CD4-positive, alpha-beta memory T cell (primary cell): ENCODE measurements at places on chromosomes 1 and 21. TPM values are rescaled to one million over a fixed set of nuclear protein-coding genes. Genes with fewer than 3 reads are reported as not detected.

DNA sequence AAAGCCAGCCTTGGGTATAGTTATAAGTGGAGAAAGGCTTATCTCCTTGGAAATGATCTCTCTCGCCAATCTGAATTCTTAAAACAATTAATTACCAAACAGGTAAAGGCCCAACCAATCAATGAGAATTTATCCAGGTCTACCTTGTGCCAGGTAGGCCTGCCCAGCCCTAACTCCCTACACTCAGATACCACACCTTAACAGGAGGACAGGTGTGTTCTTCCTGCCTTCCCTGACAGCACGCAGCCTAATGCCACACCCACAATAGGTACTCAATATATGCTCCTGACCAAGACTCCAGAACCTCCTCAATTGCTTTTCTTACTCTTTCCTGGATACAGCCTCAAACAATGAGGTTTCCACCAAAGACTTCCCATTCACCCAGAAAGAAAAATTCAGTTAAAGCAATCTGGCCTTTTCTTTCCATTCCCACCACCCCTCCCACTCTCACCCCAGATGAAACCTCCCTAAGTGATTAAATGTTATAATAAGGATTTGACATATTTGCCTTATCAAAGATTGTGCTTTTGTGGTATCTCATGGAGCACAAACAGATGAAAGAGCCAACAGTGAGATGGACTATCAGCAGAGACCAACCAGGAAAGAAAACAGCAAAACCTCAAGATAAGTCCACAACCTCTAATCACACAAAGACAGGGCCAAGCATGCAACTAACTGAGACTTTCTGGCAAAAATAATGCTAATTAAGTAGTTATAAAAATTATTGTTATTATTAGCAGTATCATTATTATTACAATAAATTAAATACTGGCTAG, 25.6 kb downstream of the TRABD2B start:
- DNase-seq: no peak

GRCh38 chr1:217053676-217054075, 330.4 kb upstream of the ESRRG start:
- no peak for DNase-seq

- DNase-seq: no peak
Observed at GRCh38 chr1:47235806-47236205, 3.8 kb upstream of the TAL1 start.

GRCh38 chr1:16019644-16020277, 1.9 kb upstream of the HSPB7 start:
- DNase-seq: no peak

DNA sequence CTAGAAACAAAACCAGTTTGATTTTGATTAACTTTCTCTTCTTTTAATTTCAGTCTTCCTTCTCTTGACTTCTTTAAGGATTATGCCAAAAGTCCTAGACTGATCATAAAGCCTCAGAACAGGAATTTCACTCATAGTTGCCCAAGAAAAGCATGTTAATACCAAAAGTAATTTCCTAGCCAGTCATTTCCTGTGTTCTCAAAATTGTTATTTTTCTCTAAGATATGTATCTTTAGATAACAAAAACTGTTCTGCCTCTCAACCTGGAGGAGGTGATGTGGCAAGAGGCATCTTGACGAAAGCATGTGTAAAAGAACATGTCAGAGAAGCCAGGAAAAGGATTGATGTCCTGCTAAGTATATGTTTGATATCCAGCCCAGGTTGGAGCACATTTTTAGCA, 78.0 kb upstream of the IPO9 start:
- DNase-seq: no peak

DNA sequence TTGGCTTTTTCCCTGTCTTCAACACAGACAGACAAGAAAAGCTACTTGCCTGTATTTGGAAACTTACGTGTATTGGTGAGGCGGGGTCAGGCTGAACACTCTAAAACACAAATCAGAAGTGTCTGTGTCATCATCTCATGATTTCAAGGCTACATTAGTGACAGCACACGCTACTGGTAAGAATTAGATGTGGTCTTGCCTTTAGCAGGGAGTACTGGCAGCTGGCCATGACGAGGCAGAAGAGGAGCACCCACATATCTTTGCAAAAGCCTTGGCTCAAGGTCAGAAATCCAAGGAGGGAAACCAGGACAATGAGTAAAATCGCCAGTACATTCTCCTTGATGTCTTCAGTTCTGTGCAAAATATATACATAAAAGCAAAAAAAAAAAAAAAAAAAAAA, 77.7 kb downstream of the PCNX2 start:
- no peak for DNase-seq

GRCh38 chr1:160161965-160162705, 10.7 kb downstream of the ATP1A4 start:
- DNase-seq: no peak

- DNase-seq: no peak
Observed at GRCh38 chr21:29104239-29104708, 26.2 kb upstream of the MAP3K7CL start.

Gene SORT1
- total RNA-seq: 0.93 TPM

Gene LCE2C
- not detected for total RNA-seq

- peak; percentile 65 for DNase-seq
Observed at GRCh38 chr21:42737951-42738590, 84.7 kb downstream of the PDE9A start.

DNA sequence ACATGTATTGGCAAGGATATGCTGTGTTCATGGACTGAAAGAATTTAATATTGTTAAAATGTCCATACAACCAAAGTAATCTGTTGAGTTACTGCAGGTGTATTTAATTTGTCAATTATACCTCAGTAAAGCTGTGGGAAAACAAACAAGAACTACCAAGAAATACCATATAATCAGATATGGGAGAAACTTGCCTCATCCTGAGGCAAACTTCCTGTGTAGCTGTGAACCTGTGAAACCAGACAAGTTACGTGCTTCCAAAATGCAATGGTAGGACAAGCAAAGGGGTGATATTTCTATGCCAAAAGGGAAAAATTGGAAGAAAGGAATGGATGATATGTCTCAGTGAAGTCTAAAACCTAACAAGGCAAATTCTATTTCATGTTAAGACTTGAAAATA, 174.6 kb downstream of the SPATA17 start:
- no peak for DNase-seq

- no peak for DNase-seq
Observed at GRCh38 chr1:162074276-162075005, 5.0 kb downstream of the NOS1AP start.

DNA sequence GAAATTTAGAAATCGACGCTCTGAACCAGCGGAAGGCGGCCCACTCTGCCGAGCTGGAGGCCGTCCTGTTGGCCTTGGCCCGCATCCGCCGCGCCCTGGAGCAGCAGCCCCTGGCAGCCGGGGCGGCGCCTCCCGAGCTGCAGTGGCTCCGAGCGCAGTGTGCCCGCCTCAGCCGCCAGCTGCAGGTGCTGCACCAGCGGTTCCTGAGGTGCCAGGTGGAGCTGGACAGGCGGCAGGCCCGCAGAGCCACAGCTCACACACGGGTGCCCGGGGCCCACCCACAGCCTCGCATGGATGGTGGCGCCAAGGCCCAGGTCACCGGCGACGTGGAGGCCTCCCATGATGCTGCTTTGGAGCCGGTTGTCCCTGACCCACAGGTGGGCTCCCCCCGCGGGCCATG, 47.0 kb upstream of the DIP2A start:
- DNase-seq: no peak

Gene C1QC
- total RNA-seq: 3.3 TPM

DNA sequence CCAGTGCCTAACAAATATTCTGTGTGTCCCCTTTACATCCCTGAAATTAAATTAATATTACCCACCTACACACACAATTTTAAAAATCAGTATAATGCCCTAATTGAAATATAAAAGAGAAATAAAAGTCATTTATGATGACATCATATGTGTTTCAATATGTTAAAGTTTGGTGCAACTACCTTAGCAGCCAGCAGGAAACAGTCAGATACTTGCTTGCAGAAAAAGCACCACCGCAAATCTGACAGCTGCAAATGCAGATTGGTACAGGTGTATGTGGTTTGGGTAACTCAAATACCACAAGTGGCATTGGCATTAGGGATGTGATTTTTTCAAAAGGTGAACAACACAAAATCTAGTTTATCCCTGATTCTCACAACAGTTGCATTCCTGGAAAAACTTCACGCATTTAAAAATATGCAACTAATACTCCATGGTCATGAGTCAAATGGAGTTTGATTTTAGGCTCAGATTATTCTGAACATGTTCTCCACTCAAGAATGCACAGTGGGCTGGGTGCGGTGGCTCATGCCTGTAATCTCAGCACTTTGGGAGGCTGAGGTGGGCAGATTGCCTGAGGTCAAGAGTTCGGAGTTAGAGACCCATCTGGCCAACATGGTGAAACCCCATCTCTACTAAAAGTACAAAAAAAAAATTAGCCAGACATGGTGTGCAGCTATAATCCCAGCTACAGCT, 106.3 kb downstream of the EDEM3 start:
- DNase-seq: no peak

DNA sequence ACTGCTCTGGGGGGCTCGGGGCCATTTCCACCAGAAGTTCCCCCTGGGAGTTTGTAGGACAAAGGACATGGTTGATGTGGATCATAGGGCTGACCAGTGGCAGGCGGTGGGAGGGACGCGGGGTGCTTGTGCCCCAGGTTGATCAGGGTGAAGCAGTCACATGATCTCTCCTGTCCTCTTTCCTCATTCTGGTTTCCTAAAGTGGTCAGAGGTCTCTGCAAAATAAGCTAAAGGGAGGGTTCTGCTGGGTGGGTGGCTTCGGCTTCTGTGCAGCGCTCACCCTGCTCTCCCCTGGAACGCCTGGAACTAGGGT, 9.2 kb downstream of the PDXK start:
- DNase-seq: no peak

DNA sequence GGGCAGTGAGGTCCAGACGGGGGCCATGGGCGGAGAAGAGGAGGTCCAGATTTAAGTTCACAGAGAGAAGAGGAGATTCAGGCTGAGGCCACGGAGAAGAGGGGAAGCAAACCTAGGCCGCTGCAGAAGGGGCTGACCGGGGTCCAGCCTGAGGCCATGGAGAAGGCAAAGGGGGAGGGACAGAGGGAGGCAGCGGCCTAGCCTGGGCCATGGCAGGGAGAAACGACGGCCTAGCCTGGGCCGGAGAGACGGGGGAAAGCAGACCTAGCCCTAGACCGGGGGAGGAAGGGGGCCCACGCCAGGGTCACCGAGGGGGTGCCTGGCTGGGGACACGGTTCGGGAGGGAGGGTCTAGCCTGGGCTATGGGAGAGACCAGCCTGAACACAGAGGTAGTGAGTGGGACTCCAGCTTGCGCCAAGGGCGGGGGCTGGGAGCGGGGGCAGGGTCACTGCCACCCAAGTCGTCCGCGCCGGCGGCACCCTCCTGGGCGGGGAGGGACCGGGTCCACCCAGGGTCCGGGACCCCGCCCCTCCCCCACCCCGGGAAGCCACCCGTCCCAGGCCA, 459 bp downstream of the CAPZB start:
- peak; percentile 58 for DNase-seq

- DNase-seq: no peak
Observed at GRCh38 chr1:213606252-213606820, 381.4 kb upstream of the PROX1 start.

Gene GPR61
- total RNA-seq: 0.53 TPM

Gene SELL
- total RNA-seq: 396 TPM

GRCh38 chr1:21630571-21631343, 38.4 kb downstream of the RAP1GAP start:
- no peak for DNase-seq

- DNase-seq: no peak
Observed at GRCh38 chr1:210787800-210788199, 346.1 kb downstream of the KCNH1 start.

DNA sequence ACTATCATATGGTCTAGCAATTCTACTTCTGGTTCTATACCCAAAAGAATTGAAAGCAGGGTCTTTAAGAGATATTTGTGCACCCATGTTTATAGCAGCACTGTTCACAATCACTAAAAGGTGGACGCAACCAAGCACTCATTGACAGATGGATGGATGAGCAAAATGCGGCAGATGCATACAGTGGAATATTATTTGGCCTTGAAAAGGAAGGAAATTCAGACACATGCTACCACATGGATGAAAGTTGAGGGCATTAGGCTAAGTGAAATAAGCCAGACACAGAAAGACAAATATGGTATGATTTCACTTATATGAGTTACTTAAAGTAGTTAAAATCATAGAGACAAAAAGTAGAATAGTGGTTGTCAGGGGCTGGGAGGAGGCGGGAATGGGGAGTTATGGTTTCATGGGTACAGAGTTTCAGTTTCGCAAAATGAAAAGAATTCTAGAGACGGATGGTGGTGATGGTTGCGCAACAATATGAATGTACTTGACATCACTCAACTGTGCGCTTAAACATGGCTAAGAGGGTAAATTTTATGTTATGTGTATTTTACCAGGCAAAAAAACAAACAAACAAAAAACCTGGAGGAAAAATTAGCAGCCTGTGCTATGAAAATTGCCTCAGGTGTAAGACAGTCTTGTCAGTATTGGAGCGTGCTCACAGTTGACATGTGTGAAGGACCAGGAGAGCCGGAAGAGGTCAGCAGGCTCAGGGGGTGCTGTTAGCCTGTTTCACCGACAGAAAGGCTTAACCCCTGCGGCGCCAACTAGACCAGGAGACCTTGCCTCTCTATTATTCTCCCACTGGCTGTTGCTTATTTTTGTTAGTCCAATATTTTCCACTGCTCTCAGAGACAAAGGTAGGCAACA, 26.5 kb downstream of the CD247 start:
- DNase-seq: peak; percentile 36

Gene BGLAP
- 7.7 TPM for total RNA-seq

Gene IVL
- not detected for total RNA-seq

Gene PRXL2B
- 26.5 TPM for total RNA-seq

Gene TRIM63
- not detected for total RNA-seq

DNA sequence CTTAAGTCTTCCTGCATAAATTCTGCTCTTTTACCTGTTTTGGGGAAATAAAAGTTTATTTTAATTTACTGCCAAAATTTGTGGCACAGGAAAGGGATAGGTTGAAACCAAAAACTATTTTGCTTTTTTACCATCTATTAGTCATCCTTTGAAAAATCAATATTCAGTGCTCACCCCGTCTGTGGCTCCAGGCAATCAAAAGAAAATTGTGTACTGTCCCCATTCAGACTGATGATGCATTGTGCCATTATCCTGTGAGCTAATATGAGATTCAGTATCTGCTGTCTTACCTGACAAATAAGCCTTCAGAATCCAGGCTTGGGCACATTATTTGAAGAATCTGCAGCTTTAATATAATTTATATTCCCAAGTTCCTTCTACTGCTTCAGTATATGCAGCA, 650.7 kb downstream of the KIF26B start:
- no peak for DNase-seq

DNA sequence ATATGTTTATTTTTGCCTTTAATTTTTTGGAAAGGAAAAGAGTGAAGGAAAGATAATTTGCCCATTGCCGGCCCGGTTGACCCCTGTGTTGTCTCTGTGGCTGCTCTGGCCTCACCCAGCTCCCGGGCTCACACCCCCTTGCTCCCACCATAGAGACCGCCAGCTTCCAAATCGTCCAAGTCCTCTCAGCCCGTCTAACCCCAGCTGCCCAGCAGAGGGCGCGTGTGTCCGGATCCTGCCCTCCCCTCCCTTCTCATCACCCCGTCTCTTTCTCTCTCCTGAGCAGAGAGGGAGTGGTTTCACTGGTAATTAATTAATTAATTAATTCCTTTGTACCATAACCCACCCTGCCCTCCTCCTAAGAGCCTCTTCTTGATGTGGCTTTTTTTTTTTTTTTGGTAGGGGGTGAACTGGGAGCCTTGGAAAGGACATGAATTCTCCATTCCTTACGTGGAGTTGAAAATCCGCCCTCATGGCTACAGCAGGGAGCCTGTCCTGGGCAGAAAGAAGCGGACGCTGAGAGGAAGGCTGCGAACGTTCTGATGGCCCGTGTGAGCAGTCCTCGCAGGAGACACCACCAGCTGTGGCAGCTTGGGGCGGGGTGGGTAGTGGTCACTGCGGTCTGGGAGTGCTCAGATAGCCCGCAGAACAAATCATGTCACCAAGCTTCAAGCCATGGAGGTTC, 45.9 kb downstream of the KIAA0040 start:
- peak; percentile 55 for DNase-seq

- DNase-seq: no peak
Observed at GRCh38 chr1:82387012-82387366, 586.3 kb downstream of the ADGRL2 start.
